ENCODE measurements at places on chromosomes 3 and 15.

- DNase-seq, result no peak
Observed at GRCh38 chr3:159852266-159852665, 136.4 kb upstream of the IL12A start.

GRCh38 chr3:81684751-81685395 is 76.6 kb downstream of the GBE1 start:
- peak; percentile 35 for DNase-seq

GRCh38 chr3:34449305-34449704 is 650.9 kb downstream of the PDCD6IP start:
- DNase-seq, result no peak

DNA sequence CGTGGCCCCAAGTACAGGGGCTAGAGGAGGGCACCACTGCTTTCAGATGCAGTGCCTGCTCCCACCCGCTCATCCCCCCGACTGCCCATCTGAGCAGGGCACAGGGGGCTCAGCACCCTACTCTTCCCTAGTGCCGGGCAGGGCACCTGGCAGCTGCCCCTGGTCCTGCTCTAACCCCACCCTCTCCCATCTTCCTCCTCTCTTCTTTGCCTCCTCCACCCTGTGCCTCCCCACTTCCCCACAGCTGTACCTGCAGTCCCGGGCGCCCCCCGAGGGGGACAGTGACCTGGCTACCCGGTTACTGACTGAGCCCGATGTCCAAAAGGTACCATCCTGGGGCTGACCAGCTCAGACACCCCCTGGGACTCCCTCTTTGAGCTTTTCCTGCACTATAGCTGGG is 12.8 kb downstream of the NBEAL2 start:
- DNase-seq, result no peak

DNA sequence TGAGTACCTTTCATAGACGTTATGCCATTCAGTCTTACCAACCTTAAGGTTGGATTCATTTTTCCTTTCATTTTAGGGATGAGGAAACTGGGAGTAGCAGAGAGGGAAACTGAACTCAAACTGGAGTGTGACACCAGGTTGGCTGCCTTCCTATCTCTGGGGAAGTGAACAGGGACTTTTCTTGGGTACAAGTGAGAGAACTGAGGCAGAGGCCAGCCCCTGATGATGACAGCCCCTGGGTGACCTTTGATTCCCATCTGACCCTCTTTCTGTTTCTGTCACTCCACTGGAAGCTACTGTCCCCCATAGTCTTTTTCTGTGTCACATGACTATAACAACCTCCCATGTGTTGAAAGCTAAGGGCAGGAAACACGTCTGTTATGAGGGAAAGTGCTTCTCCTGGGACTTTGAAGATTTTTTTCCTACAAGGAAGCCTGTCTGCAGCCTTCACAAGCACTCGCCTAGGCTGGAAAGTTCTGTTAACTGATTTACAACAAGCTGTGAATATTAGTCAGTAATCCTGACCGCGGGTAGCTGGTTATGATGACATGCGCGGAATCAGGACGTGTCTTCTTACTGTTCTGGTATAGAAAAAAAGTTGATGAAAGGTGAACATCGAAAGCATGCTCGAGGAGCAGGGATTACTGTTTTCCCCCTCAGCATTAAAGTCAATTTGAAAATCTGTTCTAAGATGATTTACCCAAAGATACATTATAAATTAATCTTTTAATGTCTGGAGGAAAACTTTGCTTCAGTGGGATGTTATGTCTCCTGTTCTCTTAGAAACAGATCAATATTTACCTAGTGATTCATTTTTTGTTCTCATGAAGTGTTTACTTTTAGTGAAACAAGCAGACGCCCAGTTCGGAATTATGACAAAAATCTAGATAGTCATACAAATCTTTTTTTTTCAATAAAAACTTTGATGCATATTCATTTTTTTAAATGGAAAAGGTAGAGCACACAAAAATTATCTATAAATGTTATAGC is 31.5 kb downstream of the ABHD2 start:
- DNase-seq, result peak; percentile 85

DNA sequence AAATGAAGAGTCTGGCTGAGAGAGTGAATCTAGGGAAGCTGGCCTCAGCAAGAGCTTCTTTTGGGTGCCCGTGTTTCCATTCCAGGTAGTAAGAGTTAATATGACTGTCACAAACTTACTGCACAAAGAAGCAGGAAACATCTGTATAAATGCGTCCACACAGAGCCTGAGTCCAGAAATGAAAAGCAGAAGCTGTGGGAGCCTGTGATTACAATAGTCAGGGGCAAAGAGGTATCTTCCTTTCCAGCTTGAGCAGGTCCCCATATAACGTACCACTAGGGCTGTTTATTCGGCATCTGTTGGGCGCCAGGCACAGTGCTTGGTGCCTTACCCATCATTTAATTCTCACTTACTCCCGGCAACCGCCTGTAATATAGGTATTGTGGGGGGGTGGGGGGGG is 40.5 kb upstream of the B3GNT5 start:
- DNase-seq, result no peak

GRCh38 chr3:64426551-64426950 is 201.3 kb upstream of the PRICKLE2 start:
- no peak for DNase-seq

GRCh38 chr3:13518516-13518953 is 30.4 kb upstream of the FBLN2 start:
- DNase-seq, result no peak

DNA sequence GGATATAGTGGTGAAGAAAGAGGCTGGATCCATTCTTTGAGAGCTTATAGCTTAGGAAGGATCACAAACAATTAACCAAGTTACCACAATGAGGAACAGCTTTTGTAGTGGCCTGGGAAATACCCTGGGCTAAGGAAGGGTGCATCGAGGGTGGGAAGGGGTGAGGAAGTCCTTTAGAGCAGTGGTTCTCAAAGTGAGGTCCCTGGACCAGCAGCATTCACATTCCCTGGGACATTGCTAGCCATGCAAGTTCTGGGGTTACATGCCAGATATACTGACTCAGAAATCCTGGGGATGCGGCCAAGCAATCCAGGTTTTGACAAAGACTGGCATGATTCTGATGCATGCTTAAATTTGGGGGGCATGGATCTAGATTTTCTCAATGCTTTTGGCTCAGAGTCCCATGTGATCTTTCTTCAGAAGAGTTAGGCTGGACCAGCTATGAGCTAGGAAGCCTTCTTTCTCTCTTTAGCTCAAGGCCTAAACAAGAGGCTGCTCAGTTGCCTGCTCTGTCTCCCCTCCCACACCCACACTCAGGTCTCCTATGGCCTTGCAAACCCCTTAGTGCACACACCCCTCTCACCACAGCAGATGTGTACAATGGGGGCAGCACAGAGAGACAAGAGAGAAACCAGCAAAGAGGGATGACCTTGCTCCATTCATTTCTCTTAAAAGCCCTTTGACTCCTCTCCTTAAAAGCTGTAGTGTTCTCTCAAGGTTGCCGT is 1.8 kb upstream of the CCR1 start:
- DNase-seq, result no peak

DNA sequence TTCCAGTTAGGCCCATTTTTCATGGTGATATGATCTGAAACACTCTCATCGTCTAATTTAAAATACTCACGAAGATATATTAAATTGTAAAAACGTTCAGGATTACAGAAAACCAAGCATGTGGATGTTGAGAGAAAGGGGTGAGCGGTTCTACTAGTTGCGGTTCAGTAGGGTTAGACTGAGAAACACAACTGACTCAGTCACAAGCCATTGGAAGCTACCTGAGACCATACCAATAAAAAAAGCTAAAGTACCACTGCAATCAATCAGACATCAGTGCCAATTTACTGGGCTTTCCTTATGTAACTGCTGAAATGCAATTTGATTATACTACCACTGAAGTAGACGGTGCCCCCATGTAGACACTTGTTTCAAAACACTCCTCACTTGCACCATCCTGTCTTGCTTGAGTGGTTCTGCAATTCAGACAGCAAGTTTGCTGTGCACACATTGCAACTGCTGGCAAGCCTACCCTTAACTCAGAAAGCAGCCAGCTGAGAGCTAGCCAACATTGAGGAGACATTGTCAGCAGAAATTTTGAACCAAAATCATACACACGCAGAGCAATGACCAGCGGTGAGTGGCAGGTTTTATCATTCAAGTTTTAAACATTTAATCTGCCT is 368.7 kb upstream of the ARHGEF26 start:
- DNase-seq, result no peak

- peak; percentile 89 for DNase-seq
Observed at GRCh38 chr3:183295211-183295610, 42.2 kb downstream of the B3GNT5 start.

GRCh38 chr3:178284181-178284580 is 252.1 kb upstream of the KCNMB2 start:
- DNase-seq, result no peak

DNA sequence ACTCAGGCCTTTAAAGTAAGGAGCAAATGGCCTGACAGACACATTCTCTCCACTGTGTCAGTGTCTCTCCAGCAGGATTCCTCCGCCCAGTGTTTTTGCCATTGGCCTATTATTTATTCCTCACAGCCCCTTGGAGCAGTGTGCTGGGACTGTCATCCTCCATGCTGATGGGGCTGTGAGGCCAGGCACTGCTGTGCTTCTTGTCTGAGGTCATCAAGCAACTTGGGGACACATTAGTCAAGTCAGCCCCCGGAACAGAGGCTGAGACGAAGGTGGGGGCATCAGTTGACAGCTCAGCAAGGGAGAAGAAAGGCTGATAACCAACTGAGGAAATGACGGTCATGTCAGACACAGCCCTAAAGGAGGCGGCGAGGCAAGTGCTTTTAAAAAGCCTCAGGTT is 67.4 kb downstream of the XXYLT1 start:
- DNase-seq, result no peak

- peak; percentile 90 for DNase-seq
Observed at GRCh38 chr3:128217702-128218547, 64.6 kb downstream of the EEFSEC start.

DNA sequence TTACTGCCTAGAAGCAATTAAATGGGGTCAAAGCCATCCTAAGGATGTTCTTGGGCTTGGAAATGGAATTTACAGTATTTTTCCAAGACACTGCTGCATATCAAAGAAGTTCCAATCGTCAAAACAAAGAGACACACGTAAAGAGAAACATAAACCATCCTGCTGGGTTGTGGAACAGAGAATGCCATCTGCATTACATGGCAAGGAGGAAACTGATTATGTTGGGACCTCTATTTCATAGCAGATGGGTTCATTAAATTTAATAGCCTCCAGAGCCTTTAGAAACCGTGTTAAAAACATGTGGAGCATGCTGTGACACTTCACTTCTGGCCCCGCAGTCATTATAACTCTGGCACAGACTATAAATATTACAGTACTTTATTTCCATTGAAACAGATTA is 154.6 kb downstream of the LRTM1 start:
- no peak for DNase-seq

DNA sequence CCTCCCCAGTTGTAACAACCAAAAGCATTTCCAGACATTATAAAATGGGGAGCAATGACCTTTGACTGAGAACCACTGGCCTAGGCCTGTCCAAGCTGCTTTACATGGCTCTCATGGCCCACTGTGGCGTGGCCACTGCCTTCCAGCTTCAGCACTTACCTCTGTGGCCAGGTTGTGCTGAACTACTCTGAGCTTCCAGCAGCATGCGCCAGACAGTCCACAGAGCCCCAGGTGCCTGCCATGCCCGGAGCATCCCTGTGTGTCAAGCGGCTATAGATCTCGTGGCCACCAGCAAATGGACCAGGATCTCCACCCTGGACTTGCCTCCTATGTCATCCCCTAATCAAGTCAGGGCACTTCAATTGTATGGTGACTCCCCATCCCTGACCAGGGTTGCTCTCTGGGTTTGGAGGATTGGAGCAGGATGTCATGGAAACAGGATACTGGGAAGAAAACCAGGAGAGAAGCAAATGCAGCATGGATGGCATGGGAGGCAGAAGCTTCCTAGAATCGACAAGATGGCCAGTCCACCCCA is 199.7 kb downstream of the UACA start:
- no peak for DNase-seq

DNA sequence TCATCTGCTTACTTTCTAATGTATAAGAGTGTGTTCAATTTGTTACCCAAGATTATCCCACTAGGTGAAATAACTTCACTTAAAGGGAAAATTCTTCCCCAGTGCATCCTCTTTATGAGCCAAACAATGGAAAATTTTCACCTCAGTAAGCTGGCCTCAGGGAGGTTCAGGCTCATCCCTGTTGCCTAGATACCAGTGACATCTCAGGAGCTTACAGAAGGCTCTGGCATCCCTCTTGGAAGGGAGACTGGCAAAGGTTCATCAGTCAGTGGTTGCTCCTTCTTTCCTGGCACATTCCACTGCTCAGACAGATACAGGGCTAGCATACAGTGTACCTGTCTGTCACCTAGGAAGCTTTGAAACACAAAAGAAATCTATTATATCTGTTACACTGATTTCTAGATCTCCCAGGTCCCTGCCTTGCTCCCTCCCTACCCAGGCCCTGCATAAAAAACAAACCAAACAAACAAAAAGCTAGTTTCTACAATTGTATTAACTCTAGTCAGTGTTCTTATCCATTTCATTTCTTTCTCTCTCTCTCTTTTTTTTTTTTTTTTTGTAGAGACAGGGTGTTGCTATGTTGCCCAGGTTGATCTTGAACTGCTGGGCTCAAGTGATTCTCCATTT is 1.7 kb downstream of the IP6K2 start:
- peak; percentile 29 for DNase-seq

- DNase-seq, result peak; percentile 64
Observed at GRCh38 chr3:133578548-133579191, 5.2 kb downstream of the CDV3 start.

DNA sequence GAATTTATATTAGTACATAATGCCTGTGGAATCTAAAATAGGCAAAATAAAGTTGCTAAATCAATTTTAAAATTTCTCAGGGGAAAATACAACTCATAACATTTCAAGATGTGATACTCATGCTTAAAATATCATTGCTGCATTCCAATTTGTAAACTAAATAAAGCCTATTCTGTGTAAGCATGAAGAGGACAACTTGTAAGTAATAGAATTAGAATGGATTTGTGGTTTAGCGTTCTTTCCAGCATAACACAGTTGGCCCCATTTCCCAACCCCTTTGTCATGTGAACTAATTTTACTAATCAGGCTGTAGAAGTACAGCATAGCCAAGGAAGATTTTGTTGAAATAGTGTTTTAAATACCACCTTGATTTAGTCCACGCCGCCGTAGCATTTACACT is 437.2 kb downstream of the SI start:
- DNase-seq, result peak; percentile 4

- no peak for DNase-seq
Observed at GRCh38 chr3:37640636-37641375, 220.9 kb upstream of the CTDSPL start.

- no peak for DNase-seq
Observed at GRCh38 chr3:58000306-58001085, 7.7 kb upstream of the FLNB start.

GRCh38 chr3:94776401-94776915 is 713.6 kb downstream of the NSUN3 start:
- DNase-seq, result no peak

DNA sequence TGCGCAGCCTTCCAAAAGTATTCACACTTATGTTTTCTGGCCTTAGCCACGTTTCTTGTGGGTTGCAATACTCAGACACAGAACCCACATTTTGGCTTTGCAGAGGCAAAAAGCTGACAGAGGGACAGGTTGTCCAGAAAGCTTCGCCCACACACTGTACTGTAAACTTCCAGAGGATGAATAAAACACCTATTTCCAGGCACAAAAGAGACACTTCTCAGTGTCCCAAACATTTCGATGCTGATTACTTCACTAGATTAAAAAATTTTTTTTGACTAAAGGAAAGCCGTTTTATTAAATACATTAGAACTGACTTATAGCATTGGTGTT is 28.0 kb upstream of the KCTD6 start:
- DNase-seq, result no peak

GRCh38 chr3:187932530-187932929 is 187.3 kb upstream of the BCL6 start:
- no peak for DNase-seq
